Activated T-helper 1 cell treated with anti-CD3 and anti-CD28 coated beads, Interleukin-2, amount 50 U/mL, for 16 hours (primary cell): ENCODE measurements at places on chromosomes 3 and 15.

DNA sequence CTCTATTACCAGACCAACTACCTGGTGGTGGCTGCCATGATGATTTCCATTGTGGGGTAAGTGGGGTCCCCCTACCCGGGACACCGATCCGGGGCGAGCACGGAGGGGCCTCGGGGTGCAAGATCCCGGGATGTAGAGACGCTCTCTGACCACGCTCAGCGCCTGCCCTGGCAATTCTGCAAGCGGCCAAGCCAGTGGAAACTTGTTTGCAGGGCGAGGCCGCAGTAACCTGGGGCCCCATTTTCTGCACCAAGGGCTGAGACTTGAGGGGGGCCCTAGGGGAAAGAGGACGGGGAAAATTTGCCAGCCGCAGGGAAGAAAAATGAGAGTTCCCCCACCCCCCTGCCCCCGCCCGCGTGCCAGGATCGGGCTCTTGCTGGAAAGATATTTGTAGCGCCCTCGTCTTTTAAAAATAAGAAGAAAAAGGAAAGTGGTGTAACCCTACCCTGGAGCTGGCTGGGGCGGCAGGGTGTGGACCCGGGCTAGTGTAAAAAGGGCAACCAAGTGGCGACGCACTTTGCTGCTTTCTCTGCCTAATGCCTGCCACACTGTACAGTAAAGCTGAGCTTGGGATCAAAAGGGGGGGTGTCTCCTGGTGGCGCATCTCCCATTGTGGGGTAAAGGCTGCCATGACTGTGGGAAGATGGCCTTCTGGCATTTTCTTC lies 563 bp downstream of the ARL6IP5 start:
- no peak for DNase-seq

GRCh38 chr3:58672451-58672850 lies 5.9 kb upstream of the FAM3D start:
- DNase-seq: no peak

DNA sequence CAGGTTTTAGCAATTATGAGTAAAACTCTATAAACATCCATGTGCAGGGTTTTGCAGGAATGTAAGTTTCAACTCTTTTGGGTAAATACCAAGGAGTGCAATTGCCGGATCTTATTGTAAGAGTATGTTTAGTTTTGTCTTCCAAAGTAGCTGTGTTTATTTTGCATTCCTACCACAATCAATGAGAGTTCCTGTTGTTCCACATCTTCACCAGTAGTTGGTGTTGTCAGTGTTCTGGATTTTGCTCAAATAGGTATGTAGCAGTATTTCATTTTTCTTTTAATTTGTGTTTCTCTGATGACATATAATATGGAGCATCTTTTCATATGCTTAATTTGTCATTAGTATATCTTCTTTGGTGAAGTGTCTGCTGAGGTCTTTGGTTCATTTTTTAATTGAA lies 185.1 kb upstream of the GALNT15 start:
- no peak for DNase-seq

GRCh38 chr3:118207271-118207670 lies 827.4 kb downstream of the IGSF11 start:
- no peak for DNase-seq

GRCh38 chr3:88149101-88149508 lies 654 bp upstream of the C3orf38 start:
- DNase-seq: no peak

- DNase-seq: no peak
Observed at GRCh38 chr3:36524560-36524959, 144.3 kb downstream of the STAC start.

DNA sequence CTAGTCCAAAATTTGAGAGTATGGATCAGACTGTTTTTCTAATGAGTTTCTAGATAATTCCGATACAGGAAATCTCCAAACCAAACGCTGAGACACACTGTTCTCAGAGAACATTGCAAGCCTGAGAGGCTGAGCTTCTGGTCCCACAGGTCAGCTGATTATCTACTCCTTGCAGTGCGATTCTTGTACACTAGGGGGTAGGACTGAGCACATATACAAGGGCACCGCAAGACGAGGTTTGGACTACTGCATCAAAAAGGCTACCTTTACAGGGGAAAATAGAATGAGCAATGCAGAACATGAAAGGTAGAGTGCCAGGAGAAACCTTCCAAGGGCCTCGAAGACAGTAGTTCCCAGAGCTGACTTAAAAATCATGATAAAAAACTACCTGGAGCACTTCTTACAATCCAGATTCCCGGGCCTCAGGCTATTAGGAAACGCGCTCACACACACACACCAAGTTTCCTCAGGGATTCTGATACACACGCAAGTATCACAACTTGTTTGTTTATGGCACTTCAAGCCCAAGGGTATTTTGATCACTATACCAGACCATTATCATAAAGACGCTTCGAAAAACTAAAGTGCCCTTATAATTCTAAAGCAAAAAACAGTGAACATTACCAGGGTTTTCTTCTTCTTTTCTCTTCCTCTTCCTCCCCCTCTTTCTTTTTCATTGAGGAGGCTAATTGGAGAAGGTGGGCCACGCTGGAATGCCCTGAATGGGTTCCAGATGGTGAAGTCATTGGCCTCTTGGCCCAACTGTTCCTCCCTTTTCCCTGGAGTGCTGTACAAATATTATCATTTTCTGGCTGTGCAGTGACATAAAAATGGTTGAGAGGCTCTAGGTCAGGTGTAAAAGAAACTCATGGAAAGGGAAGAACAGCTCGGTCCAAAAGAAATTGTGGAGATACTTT lies 61.8 kb downstream of the SLC12A8 start:
- peak; percentile 27 for DNase-seq

DNA sequence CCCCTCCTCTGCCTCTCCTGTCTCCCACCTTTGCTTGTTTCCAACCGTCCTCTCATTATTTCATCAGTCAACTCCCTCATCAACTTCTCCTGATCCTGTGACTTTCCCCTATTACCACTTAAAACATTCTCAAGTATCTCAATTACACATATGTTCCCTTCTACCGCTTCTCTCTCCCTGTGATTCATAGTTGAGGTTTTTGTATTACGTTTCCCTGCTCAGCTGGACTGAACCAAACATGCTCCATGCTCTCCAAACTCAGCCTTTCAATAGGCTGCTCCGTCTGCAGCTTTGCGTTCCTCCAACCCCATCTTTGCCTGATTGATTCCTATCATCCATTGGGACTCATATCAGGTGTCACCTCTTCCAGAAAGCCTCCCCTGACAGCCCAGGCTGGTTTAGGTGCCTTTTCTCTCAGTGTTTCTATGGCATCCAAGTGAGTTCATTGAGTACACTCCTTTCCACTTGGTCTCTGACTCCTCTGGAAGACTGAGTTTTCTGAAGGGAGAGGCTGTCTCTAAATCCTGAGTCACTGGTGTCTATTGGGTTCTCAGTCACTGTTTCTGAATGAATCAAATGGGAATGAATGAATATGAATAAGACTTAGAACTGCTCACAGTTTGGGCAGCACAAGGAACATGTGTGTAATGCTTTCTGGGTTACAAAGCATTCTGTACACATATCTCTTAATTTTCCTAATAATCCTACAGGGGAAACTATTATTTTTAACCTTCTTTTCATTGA lies 56.4 kb downstream of the PLD1 start:
- no peak for DNase-seq

DNA sequence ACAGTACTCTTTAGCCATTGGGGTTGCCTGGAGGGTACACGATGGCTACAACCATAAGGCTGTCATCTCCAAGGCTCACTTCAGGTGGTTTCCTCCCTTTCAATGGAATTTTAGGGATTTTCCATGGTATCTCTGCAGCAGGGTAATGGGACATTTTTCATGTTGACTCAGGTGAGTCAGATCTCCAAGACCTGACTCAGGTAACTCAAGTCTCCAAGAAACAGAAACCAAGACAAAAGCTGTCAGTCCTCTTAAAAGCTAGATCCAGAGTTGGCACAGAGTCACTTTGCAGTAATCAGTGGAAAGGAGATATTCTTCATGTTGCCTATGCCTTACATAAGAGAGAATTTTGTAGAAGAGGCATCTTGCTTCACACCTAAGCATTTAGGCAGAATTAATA lies 375.8 kb upstream of the ARPP21 start:
- DNase-seq: no peak

GRCh38 chr3:119125742-119126504 lies 20.0 kb upstream of the TEX55 start:
- DNase-seq: no peak

- DNase-seq: no peak
Observed at GRCh38 chr15:62561059-62561519, 396.0 kb upstream of the C2CD4B start.

DNA sequence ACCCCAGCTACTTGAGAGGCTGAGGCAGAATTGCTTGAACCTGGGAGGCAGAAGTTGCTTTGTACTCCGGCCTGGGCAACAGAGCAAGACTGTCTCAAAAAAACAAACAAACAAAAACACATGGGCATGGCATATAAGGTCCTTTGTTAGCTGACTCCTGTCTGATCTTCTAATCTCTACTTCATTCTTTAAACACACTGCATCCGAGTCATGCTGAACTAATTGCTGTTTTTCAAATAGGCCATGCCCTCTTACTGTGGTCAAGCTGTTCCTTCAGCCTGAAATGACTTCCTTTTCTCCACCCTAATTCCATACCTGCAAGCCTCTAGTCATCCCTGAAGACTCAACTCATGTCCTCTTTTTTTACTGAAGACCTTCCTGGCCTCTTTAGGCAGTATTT lies 22.3 kb upstream of the SLMAP start:
- no peak for DNase-seq

DNA sequence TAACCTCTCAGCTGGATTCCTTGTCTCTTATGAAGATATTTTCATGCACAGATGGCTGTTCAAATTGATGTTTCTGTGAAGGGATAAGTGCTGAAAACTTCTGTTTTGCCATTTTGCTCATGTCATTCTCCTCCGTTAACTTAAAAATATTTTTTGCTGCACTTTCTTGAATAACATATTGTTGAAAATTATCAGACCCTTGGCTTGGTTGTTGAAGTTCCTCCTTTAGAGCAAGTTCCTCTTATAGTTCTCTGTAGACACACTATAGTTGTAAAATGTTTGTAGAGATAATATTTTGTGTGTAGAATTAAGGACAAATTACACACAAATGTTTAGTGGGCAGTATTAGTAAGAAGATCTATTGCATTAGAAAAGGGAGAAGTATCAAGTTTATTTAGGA lies 300.4 kb downstream of the SV2B start:
- no peak for DNase-seq

GRCh38 chr15:48577469-48577868 lies 68.0 kb downstream of the FBN1 start:
- no peak for DNase-seq
